ENCODE measurements at places on chromosomes 1 and 21.
A peak's percentile ranks its signal among the peaks of the same experiment; 100 is the strongest.

DNA sequence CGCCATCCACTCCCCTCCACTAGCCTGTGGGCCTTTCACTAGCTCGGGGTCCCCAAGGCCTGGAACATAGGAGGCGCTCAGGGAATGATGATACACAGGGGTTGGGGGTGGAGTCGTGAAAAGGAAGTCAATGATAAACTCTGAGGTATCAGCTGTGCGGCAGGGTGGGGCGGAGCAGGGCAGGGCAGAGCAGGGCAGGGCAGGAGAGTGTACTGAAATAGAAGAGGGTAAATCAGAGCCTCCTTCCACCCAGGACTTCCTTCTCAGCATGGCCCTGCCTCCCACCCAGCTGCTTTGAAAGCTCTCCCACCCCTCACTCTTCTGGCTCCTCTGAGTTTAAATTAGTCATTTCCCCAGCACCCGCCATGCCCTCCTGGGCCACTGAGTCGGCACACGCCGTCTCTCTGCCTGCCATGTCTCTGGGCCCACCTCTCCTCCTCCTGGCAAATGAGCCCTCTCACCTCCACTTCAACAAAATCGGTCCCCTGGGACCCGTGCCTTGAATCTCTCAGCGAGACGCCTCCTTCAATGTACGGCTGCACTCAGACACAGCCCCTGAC is 16.9 kb downstream of the CAPZB start:
- DNase-seq: peak; percentile 75

DNA sequence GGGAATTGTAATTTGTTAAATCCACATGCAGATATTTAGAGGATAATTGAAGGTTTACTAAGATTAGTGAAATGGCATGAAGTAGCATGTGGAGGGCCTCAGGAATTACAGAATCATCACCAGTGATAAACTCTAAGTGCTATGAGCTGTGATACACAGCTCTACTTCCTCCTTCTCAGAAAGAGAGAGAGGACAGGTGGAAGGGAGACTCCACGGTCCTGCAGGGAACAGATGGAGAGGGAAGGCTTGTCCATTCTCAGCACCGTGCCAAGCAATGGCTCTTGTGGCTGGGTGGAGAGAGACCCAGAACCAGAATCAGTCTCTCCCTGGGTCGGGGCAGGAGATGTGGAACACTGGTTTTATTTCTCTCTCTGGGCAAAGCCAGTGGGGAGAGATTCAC is 27.8 kb upstream of the LYPD8 start:
- DNase-seq: no peak

- no peak for DNase-seq
These were observed 219.6 kb downstream of the PDE4B start for GRCh38 chr1:66012106-66012784.

GRCh38 chr21:45336870-45337269 is 49.2 kb upstream of the POFUT2 start:
- DNase-seq: no peak

- no peak for DNase-seq
These were observed 49.5 kb downstream of the MORN1 start for GRCh38 chr1:2341706-2342383.

GRCh38 chr1:225757927-225758656 is 19.5 kb upstream of the SRP9 start:
- no peak for DNase-seq

DNA sequence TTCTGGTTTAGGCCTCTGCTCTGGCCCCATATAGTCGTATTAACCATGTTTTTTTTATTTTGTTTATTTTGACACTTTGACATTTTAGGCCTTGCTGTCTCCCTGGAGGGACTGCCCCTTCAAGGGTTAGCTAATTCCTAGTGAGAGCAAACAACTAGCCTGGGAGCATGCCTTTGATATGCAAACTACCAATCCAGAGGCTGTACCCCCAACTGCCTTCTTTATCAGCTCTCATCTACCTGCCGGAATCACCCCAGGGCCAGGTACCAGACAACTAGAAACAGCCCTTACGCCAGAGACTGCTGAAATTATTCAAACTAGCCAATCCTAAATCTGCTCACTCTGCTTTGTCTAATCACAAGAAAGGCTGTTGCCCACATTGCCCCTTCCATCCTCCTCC is 13.0 kb upstream of the ST6GALNAC5 start:
- DNase-seq: no peak

GRCh38 chr1:63917571-63918417 is 144.0 kb downstream of the ROR1 start:
- peak; percentile 43 for DNase-seq

- DNase-seq: no peak
These were observed 918.1 kb upstream of the TMPRSS15 start for GRCh38 chr21:19321688-19322087.

DNA sequence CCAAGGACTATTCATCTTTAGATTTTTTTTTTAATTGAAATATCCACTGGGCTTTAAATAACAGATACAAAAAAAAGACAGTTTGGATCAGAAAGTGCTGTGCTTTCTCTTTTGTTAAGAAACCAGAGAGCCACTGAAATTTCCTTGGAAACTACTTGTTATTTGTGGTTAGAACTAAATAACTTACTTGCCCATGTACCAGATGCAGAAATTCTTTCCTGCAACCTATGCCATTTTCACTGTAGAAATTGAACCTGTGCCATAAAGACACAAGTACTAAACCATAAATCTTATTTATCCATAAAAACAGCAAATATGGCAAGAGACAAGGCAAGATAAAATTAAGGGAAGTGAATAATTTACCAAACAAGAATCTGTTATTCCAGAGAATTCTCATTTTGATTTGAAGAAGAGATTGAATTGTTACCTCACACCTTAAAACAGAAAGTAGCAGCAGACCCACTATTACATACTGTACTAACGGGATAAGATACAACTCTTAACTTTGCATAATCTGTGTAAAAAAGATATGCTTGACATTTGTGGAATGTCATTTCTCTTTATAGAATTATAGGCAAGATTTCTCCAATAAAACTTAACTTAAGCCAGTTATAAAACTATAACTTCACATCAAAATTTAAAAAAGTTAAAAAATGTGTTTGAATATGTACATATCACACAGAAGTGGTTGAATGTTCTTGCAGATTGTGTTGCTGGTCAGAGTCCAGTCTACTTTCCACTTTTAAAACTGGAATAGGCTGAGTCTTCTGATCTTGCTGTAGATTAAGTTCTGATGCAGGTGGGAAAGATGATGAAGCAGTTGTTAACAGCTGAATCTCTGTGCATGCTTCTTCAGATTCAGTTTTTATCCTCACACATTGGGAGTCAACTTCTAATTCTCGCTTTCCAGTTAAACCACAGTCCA is 6.3 kb upstream of the PHTF1 start:
- DNase-seq: no peak

- no peak for DNase-seq
These were observed 81.9 kb downstream of the SPATA17 start for GRCh38 chr1:217712925-217713597.

DNA sequence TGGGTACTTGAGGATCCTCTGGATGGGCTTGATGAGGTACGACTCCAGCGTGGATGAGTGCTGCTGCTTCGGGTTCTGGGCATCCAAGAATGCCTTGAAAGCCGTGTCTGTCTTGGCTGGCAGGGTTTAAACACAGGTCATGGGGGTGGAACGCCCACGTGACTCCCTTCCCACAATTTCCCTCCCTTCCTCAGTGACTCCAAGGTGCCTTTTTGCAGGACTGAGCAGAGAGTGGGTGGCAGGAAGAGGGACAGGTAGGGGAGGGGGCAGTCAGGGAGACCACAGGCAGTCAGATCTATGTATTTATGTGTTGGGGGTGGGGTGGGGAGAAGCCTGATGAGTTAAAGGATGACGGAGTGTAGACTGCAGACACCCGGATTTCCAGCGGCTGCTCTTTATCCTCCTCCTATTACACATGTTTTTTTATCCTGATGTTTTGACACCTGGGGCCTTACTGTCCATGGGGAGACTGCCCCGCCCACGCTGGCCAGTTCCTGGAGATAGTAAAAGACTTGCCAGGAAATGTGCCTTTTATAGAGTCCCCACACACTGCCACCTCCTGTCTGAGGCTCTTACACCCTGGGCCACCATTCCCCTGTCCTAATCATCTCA is 103.2 kb upstream of the KRTAP19-8 start:
- DNase-seq: no peak

- DNase-seq: no peak
These were observed 499.3 kb downstream of the NEGR1 start for GRCh38 chr1:71783071-71783470.

- DNase-seq: no peak
These were observed 18.8 kb downstream of the NEK7 start for GRCh38 chr1:198175423-198176170.

DNA sequence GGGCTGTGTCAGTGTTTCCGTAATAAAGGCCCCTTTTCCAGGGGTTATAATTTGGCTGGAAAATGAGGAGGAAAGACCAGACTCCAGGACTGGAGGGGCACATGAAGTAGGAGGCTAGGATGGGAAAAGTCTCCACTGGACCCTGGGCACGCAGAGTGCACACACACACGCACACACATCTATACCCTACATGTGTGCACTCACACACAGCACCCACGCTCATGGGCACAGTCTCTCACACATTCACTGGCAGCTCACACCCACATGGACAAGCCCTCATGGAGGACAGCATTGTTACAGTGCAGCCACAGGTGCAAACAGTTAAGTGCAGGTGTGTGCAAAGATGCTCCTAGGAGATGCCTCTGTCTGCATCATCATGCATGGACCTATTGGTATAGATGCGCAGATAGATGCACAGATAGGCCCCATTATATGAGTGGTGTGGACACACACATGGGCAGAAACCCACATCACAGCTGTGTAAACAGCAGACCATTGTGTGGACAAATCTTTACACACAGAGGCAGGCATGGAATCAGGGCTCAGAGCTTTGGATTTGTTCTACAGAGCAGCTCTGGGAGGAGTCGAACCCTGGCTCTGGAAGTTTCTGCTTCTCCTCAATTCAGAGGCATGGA is 9.1 kb upstream of the RUNX3 start:
- no peak for DNase-seq

GRCh38 chr1:114322734-114323133 is 169.1 kb upstream of the SYT6 start:
- no peak for DNase-seq

- peak; percentile 54 for DNase-seq
These were observed 10.8 kb downstream of the INAVA start for GRCh38 chr1:200905411-200906052.

- no peak for DNase-seq
These were observed 24.5 kb downstream of the SPATA45 start for GRCh38 chr1:212822956-212823355.

DNA sequence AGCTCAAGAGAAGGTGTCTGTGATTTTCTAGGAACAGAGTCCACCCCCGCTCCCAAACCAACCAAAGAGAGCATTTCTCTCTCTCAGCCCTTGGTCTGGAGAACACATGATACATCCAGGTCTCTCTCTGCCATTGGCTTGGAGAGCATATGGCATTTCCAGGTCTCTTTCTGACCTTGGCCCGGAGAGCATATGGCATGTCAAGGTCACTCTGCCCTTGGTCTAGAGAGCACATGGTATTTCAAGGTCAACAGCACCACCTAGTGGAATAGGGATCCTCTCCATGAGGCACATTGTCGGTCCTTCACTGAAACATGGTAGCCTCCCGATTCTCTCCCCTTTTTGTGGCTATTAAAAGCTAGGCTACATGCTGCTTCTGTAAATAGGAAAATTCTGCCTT is 437.7 kb upstream of the OLFM3 start:
- DNase-seq: peak; percentile 24

DNA sequence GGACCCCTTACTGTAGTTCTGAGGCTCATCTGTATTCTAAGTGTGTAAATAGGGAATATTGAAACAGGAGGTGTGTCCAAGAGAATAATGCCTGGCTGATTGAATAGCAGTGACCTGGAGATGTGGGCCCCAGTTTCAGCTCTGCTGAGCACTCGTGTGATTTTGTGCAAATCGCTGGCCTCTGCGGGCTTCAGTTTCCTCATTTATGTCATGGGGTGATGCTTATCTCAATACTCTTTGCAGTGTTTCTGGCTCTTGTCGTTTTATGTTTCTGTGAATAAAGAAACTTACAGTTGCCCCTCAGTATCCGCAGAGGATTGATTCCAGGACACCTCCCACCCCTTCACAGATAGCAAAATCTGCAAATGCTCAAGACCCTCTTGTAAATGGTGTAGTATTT is 5.0 kb downstream of the COG2 start:
- no peak for DNase-seq

GRCh38 chr1:150387200-150387599 is 23.3 kb downstream of the RPRD2 start:
- DNase-seq: no peak

DNA sequence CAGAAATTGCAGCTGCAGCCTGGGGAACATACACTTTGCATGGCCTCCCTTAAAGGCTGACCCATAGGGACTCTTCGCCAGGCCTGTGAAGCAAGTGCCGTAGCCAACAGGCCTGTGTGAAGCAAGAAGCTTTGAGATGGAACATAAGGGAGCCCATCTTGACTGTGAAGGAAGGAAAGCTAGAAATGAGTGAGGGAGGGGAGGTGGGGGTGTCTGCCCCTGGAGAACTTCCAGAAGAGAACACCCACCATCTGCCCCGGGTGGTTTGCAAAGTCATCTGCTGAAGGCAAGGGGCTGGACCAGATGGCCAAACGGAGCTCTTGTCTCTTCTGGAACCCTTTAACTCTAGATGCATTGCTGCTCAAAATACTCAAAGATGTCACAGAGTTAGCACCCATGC is 103.3 kb upstream of the GRIK3 start:
- DNase-seq: no peak
